NCI-H510A treated with DMSO at 0.1 percent for 48 hours (cell line): ENCODE measurements at places on chromosomes 7 and 10.
A peak's percentile ranks its signal among the peaks of the same experiment; 100 is the strongest.

DNA sequence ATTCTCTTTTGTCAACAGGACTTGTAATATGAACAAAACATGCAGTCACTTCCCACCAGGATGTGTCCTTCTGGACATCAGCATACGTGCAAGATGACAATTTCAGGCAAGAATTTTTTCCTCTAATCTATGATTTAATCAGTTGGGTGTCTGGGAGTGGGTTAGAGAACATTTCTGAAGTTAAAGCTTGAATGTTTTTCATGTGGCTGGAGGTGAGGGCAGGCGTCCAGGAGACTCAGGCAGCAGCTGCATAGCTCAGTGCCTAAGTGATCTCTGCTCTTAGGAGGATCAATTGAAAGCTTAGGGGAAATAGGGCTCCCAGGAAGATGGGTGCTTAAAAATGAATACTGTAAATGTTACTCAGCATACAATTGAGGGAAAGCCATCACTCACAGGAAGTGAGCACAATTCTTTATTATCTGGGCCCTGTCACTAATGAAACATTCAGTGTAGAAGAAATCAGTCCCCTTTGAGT is 457.6 kb upstream of the KLF6 start:
- DNase-seq: no peak

DNA sequence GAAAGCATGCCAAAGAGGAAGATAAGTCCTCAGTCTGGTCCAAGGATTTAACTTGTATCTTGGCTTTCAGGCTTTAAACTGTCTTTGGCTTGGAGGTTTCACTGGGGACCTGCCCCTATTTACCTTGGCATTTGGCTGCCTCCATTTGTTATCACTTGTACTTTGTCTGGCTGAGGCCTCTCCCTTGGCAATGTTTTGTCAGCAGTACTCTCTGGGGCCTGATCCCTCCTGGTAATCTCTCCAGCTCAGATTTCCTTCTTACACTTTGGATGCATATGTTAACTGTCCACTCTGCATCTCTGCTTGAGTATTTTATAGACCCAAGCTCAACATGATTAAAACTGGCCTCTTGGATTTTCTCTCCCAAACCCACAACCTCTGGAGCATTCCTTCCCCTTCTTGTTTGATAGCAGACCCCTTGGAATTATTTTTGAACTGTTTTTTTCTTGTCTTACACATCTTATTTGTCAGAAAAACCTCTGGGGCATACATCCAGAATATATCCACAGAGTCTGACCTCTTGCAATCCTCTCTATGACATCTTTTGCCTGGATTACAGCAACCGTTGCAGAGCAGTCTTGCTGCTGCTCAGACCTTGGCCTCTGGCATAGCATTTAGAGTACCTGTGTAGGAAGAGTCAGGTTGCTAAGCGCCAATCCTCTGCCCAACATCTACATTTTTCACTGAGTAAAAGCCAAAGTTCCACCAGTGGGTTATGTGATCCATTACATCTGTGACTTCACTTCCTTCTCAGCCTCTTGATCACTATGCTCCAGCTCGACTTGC is 35.2 kb downstream of the ZNF487 start:
- DNase-seq: no peak

GRCh38 chr7:7851381-7851780 is 117.2 kb upstream of the GLCCI1 start:
- DNase-seq: no peak

- DNase-seq: no peak
Measured at GRCh38 chr7:27128034-27128433, 2.5 kb downstream of the HOXA4 start.

- DNase-seq: no peak
Measured at GRCh38 chr10:1523221-1523620, 214.1 kb downstream of the ADARB2 start.

- no peak for DNase-seq
Measured at GRCh38 chr10:129968020-129968852, 4.2 kb upstream of the EBF3 start.

DNA sequence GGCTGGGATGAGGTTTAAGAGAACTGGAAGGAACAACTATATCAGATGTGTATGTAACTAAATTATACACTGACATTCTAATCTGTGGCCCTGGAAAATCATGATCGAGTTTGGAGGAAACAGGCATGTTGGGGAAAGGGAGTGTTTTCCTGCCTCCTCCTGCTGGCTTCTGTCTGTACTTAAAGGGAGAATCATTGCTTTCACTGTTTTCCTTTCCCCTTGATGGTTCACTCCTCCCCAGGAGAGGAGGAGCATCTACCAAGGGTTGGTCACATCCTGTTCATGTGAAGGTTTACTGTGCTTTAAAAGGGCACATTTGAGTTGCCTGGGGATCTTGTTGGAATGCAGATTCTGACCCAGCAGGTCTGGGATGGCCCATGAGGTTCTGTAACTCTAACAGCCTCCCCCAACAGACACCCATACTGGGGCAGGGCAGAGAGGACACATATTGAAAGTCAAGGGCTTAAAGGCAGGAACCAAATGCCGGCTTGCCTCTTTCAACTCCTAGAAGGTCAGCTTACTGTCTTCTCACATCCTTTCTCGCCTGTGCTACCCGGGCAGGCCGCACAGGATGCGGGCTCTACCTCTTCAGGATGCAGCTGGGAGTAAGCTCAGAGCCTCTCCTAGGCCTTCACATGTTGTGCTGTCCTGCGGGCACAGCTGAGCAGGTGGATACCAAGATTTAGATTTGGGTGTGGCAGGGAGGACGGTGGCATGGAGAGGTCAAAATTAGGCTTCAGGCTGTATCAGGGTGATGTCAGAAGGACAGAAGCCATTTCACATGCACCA is 694.8 kb downstream of the KCNMA1 start:
- DNase-seq: no peak

- DNase-seq: no peak
Measured at GRCh38 chr10:77915319-77916105, 11.0 kb downstream of the DLG5 start.

DNA sequence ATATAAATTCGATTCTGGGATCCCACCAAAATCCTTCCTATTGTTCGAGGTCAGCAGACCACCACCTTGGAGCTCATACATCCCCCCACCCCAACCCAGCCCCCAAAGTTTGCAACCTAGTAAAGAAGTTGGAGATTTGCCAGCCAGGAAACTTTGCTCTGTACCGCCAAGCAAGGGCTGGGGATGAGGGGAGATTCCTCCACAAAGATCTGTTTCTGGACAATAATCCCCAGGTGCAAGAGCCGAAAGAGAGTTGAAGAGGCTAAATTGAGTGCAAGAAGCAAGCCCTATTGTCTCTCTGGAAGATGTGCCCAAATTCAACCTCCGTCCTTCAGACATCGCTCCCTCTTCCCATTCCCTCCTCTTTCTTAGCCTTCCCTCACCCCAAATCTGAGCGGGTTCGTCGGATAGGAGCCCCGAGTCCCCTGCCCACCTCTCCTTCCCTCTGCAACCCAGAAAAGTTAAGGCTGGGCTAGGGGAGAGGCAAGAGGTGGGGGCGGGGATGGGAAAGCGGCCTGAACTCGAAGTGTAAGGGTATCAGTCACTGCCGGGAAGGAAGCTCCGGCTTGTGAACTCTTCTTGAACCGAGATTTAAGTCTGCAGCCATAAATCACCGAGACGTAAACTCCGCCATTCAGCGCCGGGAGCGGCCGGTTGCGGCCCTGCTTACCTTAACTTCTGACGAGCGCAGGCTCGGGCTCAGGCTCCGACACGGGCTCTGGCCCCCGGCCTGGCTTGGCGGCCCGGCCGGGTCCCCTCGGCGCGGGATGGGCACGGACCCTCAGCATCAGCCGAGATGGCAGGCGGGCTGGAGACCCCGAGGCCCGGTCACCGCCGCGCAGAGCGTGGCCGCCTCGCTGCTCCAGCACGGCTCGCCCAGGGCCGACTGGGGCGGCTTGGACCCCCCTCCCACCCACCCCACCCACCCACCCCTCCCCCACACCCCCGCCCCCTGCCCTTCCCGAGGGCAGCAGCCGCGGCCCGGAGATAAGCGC is 10.8 kb upstream of the HOXA2 start:
- DNase-seq: no peak

DNA sequence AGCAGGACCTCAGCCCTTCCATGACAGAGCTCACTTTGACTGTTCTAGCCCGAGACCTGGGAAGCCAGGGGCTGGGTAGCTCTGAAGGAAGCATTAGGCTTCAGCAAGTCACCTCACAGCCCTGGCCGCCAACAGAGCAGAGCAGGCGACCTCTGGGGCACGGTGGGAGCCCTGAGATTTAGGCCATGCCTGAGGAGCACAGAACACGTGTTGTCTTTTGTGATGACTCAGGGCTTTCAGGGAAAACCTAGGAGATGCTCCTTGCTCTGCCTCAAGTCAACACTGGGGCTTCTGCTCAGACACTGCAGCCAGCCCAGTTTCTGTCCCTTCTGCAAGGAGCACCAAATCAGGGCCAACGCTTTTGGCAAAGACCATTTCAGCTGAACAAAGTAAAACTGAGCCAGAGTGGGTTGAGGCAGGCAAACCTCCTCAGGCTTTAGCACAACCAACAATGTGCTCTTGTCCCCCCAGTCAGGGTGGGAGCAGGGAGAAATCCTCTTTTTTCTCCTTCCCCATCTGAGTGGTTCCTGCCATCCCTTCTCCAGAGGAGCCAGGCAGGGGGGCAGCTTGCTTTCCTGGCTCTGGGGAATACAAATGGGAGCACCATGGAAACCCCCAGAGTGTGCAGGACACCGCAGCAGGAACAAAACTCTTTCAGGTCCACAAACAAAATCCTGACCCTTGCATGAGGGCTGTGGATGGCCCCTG is 14.4 kb downstream of the CAMK2G start:
- DNase-seq: no peak

GRCh38 chr7:17369691-17370426 is 71.4 kb downstream of the AHR start:
- DNase-seq: no peak

DNA sequence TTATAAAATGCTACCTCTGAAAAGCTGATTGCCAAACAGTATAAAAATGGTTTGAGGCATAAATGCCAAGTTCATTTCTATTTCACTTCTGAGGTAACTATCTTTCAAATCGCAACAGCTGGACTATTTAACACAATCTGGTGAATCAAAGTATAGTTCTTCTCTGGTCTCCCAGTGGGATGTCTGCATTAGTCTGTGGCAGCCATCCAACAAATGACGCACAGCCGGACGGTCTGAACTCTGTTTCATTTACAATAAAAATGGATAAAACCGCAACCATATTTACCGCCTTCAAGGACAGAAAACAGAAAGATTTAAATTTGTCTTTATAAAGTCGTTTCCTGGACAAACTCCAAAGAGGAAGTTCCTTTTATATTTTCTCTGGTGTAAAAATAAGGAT is 41.9 kb downstream of the ENO4 start:
- DNase-seq: no peak

GRCh38 chr10:124259139-124259825 is 159.4 kb downstream of the OAT start:
- peak; percentile 3 for DNase-seq

GRCh38 chr7:128962899-128963298 is 25.2 kb downstream of the IRF5 start:
- DNase-seq: no peak

DNA sequence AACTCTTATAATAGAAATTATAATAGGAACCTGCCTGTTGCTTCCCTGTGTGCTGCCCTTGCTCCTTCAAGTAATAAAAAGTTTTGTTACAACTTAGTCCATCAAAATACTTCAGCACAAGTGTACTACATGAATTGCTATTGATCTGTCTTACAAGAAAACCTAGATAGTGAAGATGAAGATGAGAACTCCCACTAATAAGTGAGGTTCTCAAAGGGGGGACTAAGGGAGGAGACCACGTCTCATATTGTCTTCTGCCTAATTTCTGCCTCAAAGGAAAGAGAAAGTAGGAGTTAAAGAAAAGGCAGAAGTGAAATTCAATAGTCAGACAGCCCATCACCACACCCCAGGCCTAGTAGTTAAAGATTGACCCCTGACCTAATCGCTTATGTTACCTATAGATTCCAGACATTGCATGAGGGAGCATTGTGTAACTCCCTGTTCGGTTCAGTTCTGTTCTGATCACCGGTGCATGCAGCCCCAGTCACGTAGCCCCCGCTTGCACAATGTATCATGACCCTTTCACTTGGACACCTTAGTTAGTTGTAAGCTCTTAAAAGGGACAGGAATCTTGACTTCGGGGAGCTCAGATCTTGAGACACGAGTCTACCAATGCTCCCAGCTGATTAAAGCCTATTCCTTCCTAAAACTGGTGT is 18.2 kb upstream of the CHST3 start:
- DNase-seq: no peak

GRCh38 chr10:11213137-11213536 is 195.5 kb downstream of the CELF2 start:
- no peak for DNase-seq

DNA sequence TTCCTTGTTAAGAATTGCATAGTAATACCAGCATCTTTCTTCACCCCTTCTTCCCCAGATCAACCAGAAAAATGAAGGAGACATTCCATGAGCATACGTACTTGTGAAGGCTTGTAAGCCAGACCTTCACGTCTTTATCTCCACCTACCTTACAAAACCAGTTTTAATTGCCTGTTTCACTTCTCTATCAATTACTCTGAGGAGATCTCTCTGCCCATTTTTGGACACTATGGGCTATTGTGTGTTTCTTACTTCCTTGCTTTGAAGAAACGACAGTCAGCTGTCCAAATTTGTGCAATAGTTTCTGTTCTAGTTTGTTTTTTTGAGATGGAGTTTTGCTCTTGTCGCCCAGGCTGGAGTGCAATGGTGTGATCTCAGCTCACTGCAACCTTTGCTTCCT is 349.7 kb upstream of the MBL2 start:
- DNase-seq: no peak
